NCI-H526 treated with DMSO at 0.1 percent for 48 hours (cell line): ENCODE measurements at places on chromosomes 2 and 18.
A peak's percentile ranks its signal among the peaks of the same experiment; 100 is the strongest.

DNA sequence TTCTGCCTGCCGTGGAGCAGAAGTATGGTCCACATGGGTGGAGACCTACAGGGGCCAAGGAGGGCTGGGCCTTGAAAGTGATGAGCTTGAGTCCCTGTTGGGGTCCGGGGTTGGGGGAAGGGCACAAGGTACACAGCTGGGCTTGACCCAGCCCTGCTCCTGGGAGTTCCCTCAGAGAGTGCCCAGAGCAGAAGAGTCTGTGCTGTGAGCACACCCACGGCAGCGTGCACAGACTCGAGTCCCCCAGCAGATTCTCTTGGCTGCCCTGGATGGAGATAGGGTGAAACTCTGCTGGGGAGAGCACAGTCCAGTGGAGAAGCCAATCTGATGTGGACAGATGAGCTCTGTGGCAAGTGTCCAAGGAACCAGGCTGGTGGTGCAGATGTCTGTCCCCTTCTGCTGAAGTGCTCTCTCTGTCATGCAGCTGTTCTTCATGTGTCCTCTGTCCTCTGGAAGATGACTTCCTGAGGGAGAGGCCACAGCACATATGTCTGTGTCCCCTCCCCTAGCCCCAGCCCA is 27.5 kb downstream of the INPP4A start:
- DNase-seq: no peak

GRCh38 chr18:53165770-53166169 is 825.8 kb downstream of the DCC start:
- DNase-seq: no peak

DNA sequence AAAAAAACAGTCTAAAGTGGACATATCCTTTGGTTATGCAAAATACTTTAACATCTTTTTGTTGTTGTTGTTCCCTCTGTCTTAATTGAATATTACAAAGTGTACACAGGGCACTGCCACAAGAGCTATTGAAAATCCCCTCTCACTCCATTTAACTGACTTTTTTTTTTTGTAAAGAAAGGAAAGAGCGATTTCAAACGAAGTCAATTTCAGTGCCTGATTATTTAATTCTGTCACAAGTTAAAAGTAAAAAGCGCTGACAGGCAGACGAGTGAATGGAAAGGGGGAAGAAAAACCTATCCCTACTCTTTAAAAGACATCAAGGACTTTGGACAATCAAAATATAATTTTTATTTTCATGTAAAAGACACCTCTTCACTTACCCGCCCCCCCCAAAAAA is 1.9 kb downstream of the FIGN start:
- DNase-seq: no peak

- peak; percentile 64 for DNase-seq
Observed at GRCh38 chr2:65031341-65032018, 24.7 kb upstream of the CEP68 start.

DNA sequence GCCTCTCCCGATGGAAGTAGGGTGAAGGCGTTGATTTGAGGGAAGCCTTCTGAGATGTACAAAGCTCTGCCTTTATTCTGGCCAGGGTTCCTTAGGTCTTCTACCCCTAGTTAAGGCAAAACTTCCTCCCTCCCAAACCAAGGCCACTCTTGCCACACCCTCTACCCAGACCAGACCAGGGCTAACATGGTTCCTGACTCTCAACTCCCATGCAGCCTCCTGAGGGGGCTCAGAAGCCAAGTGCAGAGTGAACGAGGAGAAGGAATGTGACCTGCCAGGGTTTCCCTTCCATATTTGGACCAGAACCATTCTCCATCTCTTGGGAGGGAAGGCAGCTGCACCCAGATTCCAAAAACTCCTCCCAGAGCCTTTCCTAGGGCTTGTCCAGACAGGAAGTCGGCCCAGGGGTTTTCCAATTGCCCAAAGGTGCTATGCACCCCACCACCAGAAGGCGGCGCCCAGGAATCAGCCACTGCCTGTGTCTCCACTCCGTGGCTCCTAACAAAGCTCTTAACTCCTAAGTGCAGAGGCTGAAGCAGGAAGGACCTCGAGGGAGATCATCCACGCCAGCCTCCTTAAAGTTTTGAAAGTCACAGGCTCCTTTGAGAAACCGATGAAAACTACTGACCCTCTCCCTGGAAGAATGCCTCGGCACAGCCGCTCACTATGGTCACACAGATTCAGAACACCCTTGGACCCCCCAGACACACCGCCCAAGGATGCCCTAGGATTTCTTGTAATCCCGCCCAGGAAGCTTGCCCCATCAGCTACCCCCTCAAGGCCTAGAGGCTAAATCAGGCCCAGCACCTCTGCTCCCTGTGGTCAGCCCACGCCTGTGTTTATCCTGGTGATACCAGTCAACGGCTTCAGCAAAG is 157.8 kb downstream of the SMAD2 start:
- peak; percentile 32 for DNase-seq

DNA sequence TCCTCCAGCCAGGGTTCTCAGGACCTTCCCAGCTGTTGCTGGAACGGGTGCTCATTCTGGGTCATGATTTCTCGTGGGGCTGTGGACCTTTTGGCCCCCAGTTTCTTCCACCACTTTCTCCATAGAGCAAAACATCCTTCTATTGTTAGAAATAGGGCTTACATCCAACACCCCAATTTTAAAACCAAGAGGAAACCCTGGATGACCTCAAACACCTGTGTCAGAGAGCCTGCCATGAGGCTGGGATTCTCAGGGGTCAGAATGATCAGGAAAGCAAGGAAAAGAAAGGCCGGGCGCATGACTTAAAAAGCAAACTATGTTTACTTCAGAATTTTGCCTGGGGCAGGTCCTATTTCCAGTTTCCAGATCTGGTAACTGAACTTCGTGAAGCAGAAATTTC is 307.9 kb upstream of the MEIS1 start:
- DNase-seq: no peak

DNA sequence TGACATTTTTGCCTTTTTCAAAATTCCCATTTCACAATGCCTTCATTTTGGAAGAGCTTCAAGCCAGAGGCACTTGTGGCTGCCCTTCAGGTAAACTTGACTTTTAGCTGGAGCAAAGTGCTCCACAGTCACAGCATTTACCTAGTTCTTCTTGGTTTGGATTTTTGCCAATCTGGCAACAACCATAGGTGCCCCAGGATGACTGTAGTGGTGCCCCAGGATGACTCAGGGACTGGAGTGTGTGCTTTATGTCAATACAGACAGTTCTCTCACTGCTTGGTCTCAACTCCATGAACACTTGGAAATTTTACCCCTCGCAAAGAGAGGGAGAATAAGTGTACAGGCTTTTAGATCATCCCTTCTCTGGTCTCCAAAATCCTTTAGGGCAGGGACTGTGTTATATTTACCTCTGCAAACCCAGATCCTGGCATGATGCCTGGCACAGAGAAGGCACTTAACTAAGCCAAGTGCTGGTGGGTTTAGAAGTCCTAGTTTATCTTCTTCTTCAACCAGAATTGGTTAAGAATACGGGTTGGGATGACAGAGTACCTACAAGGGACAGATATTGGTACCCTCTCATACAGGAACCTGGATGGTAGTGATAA is 15.3 kb upstream of the PTPN4 start:
- no peak for DNase-seq

GRCh38 chr18:11392292-11392691 is 217.1 kb upstream of the SLC35G4 start:
- no peak for DNase-seq

DNA sequence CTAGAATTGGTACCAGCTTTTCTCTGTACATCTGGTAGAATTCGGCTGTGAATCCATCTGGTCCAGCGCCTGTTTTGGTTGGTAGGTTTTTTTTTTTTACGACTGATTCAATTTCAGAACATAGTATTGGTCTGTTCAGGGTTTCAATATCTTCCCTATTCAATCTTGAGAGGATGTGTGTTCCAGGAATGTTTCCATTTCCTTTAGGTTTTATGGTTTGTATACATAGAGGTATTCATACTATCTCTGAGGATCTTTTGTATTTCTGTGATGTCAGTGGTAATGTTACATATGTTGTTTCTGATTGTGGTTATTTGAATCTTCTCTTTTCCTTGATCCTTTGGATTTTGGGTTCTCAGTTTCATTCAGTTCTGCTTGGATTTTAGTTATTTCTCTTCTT is 172.1 kb upstream of the ITGA4 start:
- no peak for DNase-seq

DNA sequence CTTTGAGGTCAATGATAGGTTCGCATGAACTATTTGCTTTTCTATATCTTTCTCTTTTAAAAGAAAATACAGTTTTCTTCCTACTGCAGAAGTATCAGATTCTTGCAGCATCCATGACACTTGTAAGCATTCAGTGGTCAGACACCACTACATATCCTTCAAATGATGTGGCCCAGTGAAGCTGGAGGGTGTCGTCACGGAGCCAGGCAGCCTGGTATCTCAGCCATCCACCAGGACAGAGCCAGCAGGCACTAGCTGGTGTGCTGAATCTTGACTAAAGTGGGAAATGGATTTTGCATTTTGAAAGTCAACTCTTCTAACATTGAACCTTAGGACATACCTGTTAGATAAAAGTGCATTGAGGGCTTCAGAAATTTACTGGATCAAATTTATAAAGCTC is 5.4 kb downstream of the KLHL14 start:
- peak; percentile 13 for DNase-seq

DNA sequence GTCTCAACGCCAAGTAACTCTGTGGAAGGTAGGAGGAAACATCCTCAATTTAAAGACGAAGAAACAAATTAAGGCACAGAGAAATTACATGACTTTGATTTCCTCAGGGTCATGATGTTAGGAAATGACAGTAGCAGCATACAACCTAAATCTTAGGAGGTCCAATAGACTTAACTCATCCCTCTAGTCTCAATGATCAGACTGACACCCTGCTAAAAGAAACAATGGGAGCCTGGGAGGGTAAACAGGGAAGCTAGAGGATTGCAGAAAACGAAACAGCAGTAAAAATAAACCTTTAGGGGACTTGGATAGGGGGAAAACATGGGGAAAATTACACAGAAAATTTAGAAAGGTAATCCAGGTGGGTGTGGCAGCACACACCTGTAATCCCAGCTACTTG is 56.0 kb downstream of the ROCK2 start:
- DNase-seq: no peak

DNA sequence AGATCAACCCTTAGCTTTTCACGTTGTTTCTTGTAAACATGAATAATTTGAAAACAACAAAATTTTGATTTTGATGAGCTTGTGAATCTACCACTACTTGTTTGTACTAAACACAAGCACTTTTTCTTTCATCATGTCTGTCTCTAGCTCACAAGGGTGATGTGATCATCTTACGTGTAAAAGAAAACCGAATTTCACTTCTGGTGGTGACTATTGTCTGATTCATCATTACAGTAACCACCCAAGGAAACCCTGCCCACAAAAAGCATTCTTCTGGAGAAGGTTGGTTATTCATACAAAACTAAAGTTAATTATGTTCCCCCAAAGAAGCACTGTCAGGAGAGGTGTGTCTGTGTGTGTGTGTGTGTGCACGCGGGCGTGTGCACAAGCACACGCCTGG is 285.4 kb downstream of the ZNF516 start:
- no peak for DNase-seq
